Left lobe of liver (tissue), 2 donors: ENCODE measurements at places on chromosomes 7 and 10. TPM values are rescaled to one million over a fixed set of nuclear protein-coding genes. Genes with fewer than 3 reads are reported as not detected.

DNA sequence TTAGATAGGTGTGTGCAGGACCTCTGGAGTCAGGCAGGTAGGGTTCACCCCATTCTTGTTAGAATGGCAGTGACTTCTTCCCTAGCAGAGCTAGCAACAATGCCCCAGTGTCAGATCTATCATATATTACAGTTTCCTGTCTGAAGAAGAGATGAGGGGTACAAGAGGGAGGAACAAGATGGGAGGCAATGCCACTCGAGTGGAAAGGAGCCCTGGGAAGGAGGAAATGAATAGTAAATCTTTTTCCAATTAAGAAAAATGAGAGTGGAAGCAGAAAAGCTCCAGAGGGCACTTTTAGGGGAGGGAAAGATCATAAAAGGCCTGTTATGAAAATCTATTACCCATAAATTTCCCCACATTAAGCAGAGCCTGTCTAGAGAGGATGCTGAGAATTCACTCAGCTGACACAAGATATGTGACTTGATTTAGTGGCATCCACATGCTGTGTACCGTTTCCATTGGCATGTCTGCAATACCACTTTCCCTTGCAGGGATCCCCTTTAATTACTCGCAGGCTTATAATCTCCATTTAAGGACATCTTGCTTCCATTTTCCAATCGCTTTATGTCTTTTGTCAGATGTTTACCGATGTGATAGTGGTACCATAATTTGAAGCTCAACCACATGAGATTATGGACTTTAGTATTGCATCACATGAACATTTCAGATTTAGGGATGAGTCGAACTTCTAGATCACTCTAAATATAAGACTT is 70.0 kb upstream of the AGBL3 start:
- DNase-seq, result no peak

GRCh38 chr7:55026086-55026790 is 7.4 kb downstream of the EGFR start:
- DNase-seq, result no peak

The TMEM236 gene
- 0.15 TPM for total RNA-seq

The LAMB1 gene
- total RNA-seq, result 29.1 TPM

- DNase-seq, result no peak
These were observed 152.2 kb downstream of the CRPPA start for GRCh38 chr7:16268821-16269768.
